Chondrocyte (in vitro differentiated cells): ENCODE measurements at places on chromosomes 7 and 10. TPM values are rescaled to one million over a fixed set of nuclear protein-coding genes. Genes with fewer than 3 reads are reported as not detected.

DNA sequence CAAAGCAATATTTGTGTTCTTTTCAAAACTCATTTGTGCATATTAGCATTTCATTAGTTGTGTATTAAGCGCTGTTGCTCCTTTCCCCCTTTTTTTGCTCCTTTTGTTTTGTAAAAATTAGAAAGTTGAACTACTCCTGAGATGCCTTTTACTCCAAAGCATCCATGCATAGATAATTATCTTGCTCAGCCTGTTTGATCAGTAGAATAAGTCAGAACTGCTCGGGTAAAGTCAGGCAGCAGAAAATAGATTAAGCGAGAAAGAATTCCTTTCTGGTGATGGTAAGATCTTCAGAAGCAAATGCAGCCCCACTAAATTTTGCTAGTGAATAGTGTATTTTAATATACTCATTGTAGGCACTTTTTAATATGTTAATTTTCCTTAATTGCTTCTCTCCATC, 227.1 kb downstream of the TEX36 start:
- no peaks in the 10 kb centered on the region for H3K36me3 ChIP-seq
- H3K27me3 ChIP-seq, result peaks cover 25% of the 10 kb centered on the region
- no peaks in the 10 kb centered on the region for H3K4me1 ChIP-seq
- no peak overlapping the region for H3K4me3 ChIP-seq
- no peak for DNase-seq

DNA sequence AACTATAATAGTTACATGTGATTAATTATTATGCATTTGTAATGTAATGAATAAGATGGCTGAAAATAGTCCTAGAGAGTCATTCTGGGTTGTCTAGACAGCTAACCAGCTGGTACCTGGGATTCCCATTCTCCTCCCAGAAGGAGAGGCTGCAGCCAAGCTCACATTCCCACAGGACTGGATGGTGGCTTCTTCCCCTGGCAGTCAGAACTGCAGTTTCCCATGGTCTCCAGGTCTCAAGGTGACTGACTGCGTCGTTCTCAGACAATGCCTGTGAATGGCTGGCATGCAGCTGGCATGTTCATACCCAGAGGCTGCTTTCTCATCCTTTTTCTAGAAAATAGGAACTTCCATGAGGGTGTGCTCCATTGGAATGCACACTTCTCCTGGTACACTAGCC, 21.3 kb downstream of the TAS2R16 start:
- H3K36me3 ChIP-seq, result no peaks in the 10 kb centered on the region
- DNase-seq, result no peak
- H3K4me1 ChIP-seq, result no peaks in the 10 kb centered on the region
- H3K27me3 ChIP-seq, result peaks cover 19% of the 10 kb centered on the region
- H3K27ac ChIP-seq, result no peak overlapping the region
- no peak overlapping the region for H3K4me3 ChIP-seq

DNA sequence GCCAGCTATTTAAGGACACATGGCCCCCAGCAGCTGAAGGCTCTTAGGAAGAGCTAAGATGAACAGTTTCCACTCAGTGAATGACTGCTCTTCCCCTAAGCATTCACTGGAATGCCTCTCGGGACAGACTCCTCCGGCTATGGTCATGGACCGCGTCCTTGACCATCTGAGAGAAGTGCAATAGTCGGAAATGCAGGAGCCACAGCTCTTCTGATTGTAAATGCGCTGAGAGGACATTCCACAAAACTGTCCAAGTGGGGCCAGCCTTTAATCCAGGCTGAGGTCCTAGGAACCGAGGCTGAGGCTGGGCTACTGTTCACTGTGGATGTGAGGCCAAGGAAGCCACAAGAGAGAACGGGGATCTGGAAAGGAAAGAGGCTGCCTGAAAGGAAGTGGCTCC, 162.0 kb upstream of the TMEM72 start:
- no peak overlapping the region for H3K27ac ChIP-seq
- H3K36me3 ChIP-seq, result no peaks in the 10 kb centered on the region
- no peak overlapping the region for H3K4me3 ChIP-seq
- H3K27me3 ChIP-seq, result no peaks in the 10 kb centered on the region

GRCh38 chr7:55571511-55572377, 558 bp downstream of the VOPP1 start:
- peak; percentile 88 for DNase-seq
- peak overlapping the region; percentile 91 for H3K27ac ChIP-seq
- H3K4me3 ChIP-seq, result peak overlapping the region; percentile 89
- H3K4me1 ChIP-seq, result peaks cover 56% of the 10 kb centered on the region

DNA sequence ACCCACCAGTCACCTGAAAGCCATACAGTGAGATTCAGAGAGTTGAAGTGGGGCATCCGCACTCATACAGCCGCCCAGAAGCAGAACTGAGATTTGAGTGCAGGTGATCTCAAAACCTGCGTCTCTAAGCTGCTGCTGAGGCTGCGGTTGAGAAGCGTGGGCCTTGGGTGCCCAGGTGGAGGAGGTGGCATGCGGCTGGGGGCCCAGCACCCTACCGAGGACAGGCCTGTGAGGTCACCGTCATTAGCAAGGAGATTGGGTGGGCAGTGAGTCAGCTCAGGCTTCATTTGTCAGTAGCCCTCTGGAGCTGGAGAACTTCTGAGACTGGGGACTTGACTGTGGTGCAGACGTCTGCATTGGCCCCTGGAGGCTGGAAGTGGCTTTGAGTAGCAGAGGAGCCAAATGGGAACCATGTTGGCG, 29.8 kb downstream of the ZMIZ1 start:
- DNase-seq, result no peak
- no peak overlapping the region for H3K4me3 ChIP-seq
- no peaks in the 10 kb centered on the region for H3K27me3 ChIP-seq

- no peaks in the 10 kb centered on the region for H3K36me3 ChIP-seq
- no peak overlapping the region for H3K4me3 ChIP-seq
- no peak for DNase-seq
- H3K27ac ChIP-seq, result peak overlapping the region; percentile 78
- no peaks in the 10 kb centered on the region for H3K27me3 ChIP-seq
Measured at GRCh38 chr10:79072994-79073645, 4.4 kb downstream of the ZMIZ1 start.

DNA sequence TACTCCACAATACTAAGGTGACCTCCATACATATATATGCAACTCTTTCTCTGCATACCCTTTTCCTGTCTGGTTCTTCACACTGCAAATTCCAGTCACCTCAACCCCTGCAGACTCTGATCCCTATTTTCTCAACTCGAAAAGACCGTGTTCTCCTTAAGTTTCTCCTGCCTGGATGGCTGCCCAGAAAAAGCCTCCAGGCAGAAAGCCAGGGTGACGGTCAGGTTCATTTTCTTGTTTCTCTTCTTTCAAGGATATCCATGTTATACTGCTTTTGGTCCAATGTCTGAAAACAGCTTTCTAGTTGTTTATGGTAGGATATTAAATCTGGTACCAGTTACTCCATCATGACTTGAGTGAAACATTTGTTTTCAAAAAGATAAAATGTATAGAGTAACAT, 267.8 kb upstream of the MYO3A start:
- H3K4me3 ChIP-seq, result no peak overlapping the region
- no peak overlapping the region for H3K27ac ChIP-seq
- H3K36me3 ChIP-seq, result no peaks in the 10 kb centered on the region
- peaks cover 3% of the 10 kb centered on the region for H3K27me3 ChIP-seq
- no peaks in the 10 kb centered on the region for H3K4me1 ChIP-seq

DNA sequence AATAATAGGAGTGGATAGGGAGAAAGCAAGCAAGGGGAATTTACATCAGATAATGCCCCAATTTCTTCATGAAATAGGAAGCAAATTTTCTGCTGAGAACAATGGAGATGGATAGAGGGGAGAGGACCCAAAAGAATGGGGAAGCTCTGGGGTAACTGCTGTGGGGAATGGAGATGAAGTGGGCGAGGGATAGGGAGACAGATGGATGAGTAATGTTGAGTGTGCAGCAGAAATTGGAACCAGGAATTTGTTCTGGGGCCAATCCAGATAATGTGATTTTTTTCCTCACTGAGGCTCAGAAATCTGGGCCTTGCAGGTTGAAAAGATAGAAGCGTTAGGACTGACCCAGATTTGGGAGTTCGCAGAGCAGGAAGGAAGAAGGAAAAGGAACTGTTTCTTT, 24.5 kb upstream of the MRC1 start:
- H3K36me3 ChIP-seq, result no peaks in the 10 kb centered on the region
- no peak overlapping the region for H3K4me3 ChIP-seq
- H3K4me1 ChIP-seq, result peaks cover 45% of the 10 kb centered on the region
- H3K27me3 ChIP-seq, result no peaks in the 10 kb centered on the region
- H3K27ac ChIP-seq, result peak overlapping the region; percentile 2

DNA sequence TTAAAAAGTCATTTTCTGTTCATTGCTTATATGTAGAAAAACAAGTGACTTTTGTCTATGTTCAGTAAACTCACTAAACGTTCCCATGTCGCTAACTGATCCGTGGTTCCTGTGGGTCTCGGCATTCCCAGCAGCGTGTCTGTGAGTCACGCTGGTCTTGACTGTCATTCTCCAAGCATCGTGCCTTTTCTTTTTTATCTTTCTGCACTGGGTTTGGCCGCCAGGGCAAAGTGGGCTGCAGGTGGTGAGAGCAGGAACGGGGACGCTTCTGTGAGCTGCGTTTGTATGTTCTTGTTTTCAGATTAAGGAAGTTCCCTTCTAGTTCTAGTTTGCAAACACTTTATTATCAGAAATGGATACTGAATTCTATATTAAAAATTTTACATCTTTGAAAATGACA, 6.8 kb upstream of the SCART1 start:
- H3K27ac ChIP-seq, result no peak overlapping the region
- H3K4me1 ChIP-seq, result no peaks in the 10 kb centered on the region
- no peak for DNase-seq
- no peak overlapping the region for H3K4me3 ChIP-seq
- peaks cover 2% of the 10 kb centered on the region for H3K27me3 ChIP-seq

- DNase-seq, result no peak
- no peaks in the 10 kb centered on the region for H3K36me3 ChIP-seq
- no peaks in the 10 kb centered on the region for H3K27me3 ChIP-seq
- no peak overlapping the region for H3K4me3 ChIP-seq
- peaks cover 12% of the 10 kb centered on the region for H3K4me1 ChIP-seq
Measured at GRCh38 chr10:61284222-61284890, 168.8 kb downstream of the TMEM26 start.

DNA sequence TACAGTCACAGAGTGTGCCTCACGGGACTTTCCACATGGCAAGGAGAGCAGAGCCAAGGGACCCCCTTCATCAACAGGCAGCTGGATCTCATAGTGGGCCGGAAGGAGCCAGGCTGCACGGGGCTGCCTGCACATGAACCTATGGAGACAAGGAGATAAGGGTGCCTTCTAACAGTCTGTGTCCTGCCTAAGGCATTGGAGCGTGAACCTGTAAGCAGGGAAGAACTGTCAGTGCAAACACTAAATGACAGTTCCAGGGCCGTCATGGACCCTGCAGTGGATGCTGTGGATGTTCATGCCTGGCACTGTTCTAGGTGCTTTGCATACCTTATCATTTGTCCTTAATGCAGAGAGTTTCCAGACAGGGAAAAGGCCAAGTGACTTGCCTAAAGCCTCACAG, 85.9 kb downstream of the WIPF3 start:
- H3K4me1 ChIP-seq, result no peaks in the 10 kb centered on the region
- H3K4me3 ChIP-seq, result no peak overlapping the region
- H3K27ac ChIP-seq, result no peak overlapping the region
- DNase-seq, result no peak
- H3K36me3 ChIP-seq, result peaks cover 3% of the 10 kb centered on the region

DNA sequence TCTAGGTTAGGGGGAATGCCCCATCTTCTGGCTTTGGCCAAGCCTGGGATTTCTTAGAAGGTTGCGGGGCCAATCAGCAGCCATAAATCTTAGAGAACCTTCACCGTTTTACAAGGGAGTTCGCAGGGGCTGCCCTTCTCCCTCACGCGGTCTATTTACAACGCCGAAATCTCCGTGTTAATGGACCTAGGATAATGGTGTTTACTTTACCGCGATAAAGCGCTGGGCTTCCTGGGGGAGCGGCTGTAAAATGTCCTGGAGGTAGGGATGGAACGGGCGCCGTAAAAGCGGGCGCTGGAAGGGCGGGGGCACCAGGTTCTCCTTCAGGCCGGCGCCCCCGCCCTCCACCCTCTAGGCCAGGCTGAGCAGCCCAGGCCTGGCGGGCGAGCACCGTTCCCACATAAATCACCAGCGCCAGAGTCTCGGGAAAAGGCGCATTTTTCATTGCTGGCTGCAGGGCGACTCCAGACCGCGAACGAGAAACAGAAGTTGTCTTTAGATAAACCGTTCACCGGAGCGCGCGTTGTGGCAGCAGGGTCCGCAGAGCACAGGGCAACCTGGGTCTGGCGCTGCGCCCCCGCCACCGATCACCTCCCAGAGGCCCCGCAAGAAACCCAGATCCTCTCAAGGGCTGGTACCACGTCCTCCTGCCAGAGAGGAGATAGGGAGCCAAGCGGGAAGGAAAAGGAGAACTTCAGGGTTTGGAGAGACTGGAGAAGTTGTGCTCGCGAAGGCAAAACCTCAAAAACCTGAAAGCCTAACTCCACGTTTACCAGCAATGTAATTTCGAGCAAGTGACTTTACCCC, 12.5 kb upstream of the NKX2-3 start:
- peaks cover 12% of the 10 kb centered on the region for H3K4me1 ChIP-seq
- peaks cover 85% of the 10 kb centered on the region for H3K27me3 ChIP-seq
- no peak overlapping the region for H3K4me3 ChIP-seq
- no peak for DNase-seq

GRCh38 chr7:39095875-39096619, 118.3 kb downstream of the POU6F2 start:
- no peaks in the 10 kb centered on the region for H3K36me3 ChIP-seq
- H3K27ac ChIP-seq, result no peak overlapping the region
- H3K4me3 ChIP-seq, result no peak overlapping the region
- H3K4me1 ChIP-seq, result peaks cover 19% of the 10 kb centered on the region
- H3K27me3 ChIP-seq, result no peaks in the 10 kb centered on the region

DNA sequence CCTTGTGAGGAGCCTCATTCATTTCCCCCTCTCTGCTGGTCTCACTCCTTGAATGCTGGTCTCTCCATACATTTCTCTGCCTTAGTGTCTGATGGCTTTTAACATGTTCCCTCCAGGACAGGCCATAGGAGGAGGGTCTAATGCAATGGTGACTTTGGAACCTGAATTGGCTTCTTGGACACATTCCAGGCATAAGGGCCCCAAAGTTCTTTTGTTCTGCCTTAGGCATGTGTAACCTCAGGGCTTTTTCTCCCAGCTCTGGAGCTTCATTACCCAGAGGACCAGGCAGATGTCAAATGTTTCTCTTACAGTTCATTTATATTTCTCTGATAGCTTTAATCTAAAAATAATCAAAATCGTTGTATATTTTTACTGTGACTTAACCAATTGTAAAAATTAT, 162.6 kb downstream of the SDK1 start:
- no peak overlapping the region for H3K4me3 ChIP-seq
- no peaks in the 10 kb centered on the region for H3K27me3 ChIP-seq
- H3K4me1 ChIP-seq, result peaks cover 4% of the 10 kb centered on the region
- peaks cover 5% of the 10 kb centered on the region for H3K36me3 ChIP-seq

- H3K36me3 ChIP-seq, result no peaks in the 10 kb centered on the region
- H3K4me3 ChIP-seq, result no peak overlapping the region
- no peaks in the 10 kb centered on the region for H3K27me3 ChIP-seq
- no peak overlapping the region for H3K27ac ChIP-seq
Measured at GRCh38 chr7:123770378-123770777, 21.6 kb upstream of the WASL start.

The MYOF gene
- total RNA-seq, result 291 to 526 TPM (median 524 TPM) in 3 replicates

The MXI1 gene
- total RNA-seq, result 17.0 to 30.2 TPM (median 26.8 TPM) in 3 replicates

The RELN gene
- total RNA-seq, result 0.22 TPM in 1 of 3 replicates, not detected in the others
